ENCODE measurements at places on chromosomes 1 and 21.

GRCh38 chr1:204258213-204259115 lies 44.7 kb upstream of the GOLT1A start:
- DNase-seq = peak; percentile 73

GRCh38 chr1:88289401-88290102 lies 394.5 kb upstream of the PKN2 start:
- DNase-seq = no peak

GRCh38 chr1:227753999-227754711 lies 18.9 kb downstream of the SNAP47 start:
- peak; percentile 29 for DNase-seq

DNA sequence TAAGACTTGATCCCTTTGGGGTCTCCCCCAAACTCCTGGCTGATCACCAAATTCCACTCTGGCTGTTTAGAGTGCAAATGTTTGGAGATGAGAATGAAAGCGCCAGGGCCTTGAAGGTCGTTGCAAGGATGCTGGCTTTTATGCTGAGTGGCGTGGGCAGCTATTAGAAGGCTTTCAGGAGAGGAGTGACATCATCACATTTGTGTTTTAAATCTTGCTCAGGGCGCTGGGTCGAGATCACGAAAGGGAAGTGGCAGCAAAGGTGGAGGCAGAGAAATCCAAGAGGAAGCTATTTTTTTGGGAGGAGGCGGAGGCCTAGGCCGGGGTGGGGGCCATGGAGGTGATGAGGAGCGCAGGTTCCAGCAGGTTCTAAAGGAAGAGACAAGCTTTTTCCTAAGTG lies 49.3 kb downstream of the PDE9A start:
- no peak for DNase-seq

GRCh38 chr1:216843409-216843808 lies 120.2 kb upstream of the ESRRG start:
- DNase-seq = no peak

DNA sequence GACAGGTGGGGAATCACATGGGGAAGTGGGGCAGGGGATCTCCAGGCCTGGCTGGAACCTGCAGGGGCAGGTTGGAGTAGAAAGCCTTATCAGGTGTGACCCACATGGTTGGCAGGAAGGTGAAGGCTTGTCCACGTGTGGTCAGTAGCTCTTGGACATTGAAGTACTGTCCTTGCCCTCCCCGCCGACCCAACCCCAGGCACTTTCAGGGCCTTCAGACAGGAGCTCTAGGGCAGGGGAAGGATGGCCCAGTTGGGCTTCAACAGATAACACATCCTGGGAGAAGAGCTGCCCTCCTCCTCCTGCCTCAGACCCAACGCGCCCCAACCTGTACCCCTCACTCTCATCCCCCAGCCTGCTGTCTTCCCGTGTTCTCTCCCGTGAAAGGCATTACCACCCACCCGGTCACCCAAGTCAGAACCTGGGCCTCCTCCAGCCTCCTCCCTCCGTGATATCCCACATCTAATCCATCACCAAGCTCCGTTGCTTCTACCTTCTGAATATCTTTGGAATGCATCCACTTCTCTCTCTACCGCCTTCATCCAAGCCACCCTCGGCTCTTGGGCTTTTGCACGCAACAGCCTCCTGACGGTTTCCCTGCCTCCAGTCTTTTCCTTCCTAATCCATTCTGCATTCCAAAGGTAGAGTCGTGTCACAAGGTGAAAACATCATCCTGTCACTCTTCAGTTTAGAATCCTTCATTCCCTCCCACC lies 15.9 kb downstream of the PTPRF start:
- no peak for DNase-seq

DNA sequence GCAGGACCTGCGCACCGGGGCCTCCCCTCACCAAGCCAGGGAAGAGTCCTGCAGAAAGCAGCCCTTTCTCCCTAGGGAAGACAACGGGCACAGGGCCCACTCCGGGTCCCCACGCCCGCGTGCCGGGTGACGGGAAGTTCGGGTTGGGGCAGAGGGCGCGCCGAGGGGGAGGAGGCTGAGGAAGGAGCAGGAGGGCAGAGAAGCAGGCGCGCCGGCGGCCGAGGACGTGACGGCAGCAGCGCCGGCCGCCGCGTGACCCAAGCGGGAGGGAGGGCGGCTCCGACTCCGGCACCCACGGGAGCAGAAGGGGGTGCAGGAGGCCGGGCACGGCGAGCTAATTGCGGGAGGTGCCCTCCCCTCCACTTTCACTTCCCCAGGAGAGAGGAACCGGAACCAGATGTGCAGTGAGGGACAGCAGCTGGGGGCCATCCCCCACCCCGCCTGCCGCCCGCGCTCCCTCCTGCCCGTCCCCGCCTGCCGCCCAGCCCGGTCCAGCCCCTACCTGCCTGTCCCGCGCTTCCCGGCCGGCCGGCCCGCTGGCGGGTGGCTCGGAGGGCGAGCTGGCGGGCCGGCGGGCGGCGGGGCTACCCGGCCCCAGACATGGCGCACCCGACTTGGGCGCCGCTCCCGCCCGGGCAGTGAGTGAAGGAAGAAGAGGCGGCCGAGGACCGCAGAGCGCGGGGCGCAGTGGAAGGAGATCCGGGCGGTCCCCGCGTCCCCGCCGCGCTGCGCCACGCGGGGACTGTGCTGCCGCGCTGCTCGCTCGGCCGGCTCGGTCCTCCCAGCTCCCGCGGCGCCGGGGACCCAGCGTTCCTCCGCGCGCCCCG lies 510 bp downstream of the DENND4B start:
- peak; percentile 79 for DNase-seq

GRCh38 chr1:3625151-3625907 lies 514 bp downstream of the TPRG1L start:
- peak; percentile 64 for DNase-seq

DNA sequence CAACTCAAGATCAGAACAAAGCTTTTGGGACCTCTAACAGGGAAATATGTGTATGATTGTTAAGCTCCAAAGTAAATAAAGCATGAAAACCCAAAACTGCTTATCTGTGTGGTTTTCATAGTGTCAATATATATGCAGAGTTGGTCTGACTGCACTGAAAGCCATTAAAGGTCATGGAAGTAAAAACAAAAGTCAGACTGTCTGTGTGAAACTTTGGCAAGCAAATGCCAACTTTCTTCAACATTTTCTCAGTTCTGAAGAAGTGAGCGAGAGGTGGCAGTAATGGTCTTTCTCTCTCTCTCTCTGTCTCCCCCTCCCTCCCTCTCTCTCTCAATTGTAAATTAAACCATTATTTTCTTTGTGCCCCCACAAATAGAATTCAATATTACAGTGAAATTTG lies 100.1 kb upstream of the S1PR1 start:
- peak; percentile 78 for DNase-seq

GRCh38 chr1:30663596-30664091 lies 59.7 kb downstream of the MATN1 start:
- no peak for DNase-seq

Data from lung microvascular endothelial cell (primary cell).